ENCODE measurements at places on chromosomes 5 and 9.

GRCh38 chr5:149930043-149930748 is 14.4 kb downstream of the PDE6A start:
- no peak for DNase-seq

DNA sequence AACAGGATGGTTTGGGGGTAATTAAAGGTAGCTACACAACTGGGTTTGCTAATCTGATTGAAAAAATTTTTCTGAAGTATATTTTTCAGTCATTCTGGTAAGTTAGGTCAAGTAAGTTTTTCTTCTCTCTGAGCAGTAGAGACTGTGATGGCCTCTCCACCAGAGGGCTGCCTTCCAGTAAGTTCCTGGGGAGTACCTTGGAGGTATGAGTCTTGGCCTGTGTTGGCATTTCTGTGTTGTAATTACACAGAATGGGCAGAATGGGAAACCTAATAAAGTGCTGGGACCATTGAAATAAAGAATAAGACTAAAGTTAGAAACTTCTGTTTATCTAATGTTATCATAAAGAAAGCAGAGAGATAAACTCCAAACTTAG is 430.8 kb downstream of the ARHGEF28 start:
- DNase-seq = no peak

DNA sequence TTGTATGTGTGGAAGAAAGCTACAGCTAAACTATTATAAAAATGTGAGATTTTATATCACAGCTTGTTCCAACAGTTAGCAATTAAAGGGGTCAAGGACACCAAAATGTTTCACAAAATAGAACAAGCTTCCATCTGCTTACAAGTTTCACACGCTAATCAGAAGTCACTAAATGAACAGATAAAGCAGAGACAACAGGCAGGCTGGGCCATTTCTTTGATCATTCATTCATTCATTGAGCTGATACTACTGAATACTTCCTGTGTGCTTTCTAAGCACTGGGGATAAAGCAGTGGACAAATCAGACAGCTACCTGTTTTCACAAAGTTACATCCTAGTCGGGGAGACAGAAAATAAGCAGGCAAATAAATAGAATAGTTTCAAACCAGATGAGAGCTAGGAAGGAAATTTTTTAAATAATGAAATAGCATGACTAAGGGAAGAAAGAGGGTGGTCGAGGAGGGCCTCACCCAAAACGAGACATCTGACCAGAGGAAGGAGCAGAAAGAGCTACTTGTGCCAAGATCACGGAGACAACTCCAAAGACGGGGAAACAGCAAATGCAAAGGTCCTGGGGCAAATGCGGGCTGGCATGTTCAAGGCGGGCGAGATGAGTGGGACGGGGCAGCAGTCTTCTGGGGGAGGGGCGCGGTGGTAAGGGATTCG is 1.2 kb downstream of the MAPK9 start:
- DNase-seq = no peak

GRCh38 chr9:112007575-112008240 is 111.1 kb downstream of the UGCG start:
- no peak for DNase-seq

GRCh38 chr5:68088302-68088701 is 127.3 kb upstream of the PIK3R1 start:
- DNase-seq = no peak

- no peak for DNase-seq
Observed at GRCh38 chr5:63961598-63962161, 565 bp downstream of the HTR1A start.

- DNase-seq = no peak
Observed at GRCh38 chr9:128554155-128554862, 1.9 kb downstream of the SPTAN1 start.

DNA sequence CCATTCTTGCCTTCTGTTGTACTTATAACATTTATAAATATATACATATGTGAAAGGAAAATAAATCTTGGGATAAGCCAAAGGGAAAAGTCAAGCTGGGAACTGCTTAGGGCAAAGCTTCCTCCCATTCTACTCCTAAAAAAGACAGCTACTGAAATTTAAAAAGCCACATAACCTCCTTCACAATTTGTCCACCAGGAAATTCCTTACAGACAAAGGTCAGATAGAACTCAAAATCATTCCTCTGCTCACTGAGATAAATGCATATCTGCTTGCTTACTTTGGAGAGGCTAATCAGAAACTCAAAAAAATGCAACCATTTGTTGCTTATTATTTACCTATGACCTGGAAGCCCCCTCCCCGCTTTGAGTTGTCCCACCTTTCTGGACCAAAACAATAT is 112.5 kb downstream of the CEMIP2 start:
- DNase-seq = no peak

GRCh38 chr9:4849369-4849768 is 56.6 kb downstream of the RCL1 start:
- DNase-seq = no peak

DNA sequence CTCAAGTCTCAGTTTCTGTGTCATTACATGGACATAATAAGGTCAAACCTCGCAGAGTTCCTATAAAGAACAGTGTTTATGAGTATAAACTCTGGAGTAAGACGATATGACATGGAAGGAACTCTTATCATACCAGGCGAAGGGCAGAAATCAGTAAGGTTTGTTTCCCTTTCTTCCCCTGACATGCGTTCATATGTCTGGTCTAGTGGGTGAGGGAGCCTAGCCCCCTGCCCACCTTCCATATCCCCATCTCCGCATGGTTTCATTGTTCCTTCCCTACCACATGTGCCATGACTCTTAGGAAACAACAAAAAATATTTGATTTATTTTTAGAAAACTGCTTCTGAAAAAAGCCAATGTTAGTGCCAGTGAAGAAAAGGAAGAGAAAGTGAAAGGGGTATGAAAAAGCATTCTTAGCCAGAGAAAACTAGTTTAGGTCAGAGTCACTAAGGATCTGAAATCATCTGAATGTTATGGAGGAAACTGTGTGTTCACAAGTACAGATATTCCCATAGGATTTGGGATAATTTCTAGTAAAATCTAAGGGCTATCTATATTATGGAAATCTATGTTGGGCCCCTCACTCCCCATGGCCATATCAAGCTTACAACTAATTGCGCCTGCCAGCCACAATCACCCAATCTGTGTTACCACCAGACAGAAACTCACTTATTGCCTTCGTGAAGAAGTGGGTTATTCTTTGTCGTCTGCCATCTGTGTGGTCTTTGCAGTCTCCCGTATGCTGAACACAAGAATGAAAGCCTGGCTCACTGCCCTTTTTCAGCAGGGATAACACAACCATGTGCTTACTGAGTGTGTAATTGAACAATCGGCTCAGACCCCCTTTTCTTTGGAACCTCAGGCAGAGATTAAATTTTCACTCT is 19.9 kb upstream of the HMHB1 start:
- DNase-seq = no peak

DNA sequence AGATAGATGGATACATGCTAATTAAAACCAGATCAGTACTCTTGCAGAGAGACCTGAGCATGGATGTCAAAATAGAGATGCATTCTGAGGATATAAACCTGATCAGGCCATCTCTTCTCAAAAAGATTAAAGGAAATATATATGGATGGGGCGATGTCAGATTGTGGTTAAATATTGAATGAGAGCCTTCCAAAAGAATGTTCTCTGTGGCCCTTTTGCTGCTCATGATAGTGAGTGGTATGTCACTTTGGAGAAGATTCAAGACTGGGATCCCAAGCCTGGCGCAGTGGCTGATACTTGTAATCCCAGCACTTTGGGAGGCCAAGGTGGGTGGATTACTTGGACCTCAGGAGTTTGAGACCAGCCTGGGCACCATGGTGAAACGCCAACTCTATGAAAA is 20.5 kb downstream of the ZNF131 start:
- no peak for DNase-seq
